ENCODE measurements at places on chromosomes 13 and 19.

DNA sequence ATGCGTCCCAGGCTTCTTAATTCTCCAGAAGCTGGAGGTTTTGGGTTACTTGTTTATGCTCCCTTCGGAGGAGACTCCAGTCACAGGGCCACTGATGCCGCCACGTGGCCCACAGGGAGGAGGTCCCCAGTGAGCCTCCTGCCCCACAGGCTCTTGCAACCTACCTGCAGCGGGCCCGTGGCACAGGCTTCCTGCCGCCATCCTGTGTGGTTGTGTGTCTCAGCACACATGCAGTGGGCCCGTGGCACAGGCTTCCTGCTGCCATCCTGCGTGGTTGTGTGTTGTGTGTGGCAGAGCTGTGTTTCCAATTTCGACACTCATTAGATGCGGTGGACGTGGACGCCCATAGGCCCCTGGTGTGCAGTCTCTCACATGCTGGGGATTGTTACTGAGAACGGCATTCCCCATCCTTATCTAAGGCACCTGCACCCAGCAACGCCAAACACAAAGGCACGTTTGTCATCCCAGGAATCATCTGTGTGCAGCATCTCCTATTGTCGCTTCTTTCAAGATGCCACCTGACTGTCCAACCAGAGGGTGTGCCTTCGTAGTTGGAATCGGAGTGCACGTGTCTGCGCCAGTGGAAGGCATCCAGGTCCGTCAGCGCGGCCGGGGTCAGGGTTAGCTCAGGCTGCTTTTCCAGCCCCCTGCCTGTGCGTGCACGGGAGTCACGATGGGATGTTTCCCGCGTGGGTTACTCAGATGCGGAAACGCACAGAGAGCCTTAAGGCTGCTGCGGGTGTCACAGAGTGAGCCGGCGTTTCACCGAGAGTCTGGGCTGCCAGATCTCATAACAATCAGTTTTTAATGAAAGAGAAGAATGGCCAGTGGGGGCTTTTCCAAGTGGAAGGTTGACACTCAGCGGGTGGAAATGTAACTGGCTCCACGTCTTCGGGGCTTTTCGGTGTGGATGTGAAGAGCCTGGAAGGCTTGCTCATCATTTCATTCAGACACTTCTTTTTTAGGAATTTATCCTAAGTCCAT, 119.8 kb downstream of the ATP11A start:
- DNase-seq: no peak

DNA sequence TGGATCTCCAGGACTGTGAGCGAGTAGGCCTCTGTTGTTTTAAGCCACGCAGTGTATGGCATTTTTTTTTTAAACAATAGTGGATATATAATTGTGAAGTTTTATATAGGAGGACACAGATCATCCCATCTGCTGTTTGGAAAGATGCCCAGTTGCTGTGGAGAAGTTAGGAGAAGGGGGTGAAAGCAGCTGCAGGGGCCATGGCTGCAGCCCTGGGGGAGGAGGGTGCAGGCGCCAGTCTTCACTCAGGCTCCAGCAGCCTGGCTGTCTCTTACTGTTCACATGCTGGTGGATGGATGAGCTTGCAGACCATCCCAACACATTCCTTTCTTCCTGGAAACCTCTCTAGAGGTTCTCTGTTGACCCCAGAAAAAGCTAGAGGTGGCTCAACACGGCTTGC, 242.3 kb downstream of the TEX29 start:
- DNase-seq: no peak

DNA sequence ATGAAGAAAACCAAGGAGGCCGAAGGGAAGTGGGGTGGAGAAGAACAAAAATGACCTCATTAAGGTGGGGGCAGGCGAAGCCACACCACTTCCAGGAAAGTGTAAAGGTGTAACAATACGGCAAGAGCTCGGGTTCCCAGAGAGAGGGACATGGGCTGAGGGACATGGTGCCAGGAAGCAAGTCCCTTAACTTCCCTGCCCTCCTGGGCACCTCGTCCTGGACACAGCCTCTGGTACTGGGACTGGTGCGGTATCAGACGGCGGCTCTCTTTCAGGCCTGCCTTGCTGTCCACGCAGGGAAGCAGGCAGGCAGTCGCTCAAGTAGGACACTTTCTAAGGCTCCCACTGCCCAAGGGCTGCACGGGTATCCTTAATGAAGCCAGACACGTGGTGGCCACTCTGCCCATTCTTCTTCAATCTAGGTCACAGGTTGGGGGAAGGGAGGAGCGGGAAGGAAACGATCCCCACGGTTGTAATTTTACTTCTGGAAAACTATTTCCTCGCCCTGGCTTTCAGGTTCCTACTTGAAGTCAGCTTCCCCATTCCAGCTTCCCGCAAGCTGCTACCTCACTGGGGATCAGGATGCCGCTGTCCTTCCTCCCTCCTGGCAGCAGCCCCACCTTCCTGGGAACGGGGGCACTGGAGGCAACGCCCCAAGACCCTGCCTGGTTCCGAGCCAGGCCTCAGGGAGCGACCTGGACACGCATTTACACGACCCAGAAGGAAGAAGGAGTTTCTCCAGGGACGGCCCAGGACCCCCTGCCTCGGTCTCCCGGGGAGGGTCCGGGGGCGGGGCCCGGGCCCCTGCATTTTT, 1.2 kb downstream of the AP3D1 start:
- DNase-seq: no peak

DNA sequence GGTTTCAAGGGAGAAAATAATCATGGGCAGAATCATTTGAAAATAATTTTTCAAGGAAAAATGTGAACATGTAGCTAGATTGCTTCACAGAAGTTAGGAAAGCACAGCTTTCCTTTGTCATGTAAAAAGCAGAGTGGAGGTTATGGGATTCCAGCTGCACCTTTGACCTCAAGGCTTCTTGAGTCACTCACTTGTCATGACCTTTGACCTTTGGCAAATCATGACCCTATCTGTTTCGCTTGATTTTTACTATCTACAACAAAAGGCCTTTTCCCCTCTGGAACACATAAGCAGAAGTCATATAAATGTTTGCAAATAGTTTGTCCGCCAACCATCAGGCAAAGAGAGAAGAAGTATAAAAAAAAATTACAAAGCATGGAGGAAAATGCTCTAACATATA, 210.7 kb upstream of the MIR17HG start:
- DNase-seq: no peak

DNA sequence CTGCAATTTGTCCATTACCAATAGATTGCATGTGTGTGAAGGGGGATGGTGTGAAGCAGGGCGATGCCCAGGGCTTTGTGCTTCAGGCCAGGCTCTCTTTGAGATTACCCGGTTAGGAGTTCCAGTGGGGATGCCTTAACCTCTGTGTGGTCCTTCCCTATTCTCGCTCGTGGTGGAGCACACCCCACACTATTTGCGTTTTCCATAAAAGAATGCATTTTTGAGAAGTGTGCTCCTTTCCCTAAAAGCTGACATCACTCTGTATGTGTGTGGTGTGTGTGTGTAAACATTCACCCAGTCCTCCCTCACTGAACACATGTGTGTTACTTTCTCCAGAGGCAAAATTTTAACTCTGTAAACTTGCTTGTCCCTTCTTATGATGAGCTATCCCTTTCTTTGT, 308.3 kb downstream of the SLC7A1 start:
- no peak for DNase-seq

- no peak for DNase-seq
These were observed 124.5 kb downstream of the SHISA2 start for GRCh38 chr13:25927363-25927762.

Data from H9 (cell line).